Sigmoid colon (tissue), 7 donors: ENCODE measurements at places on chromosomes 1 and 21. TPM values are rescaled to one million over a fixed set of nuclear protein-coding genes. Genes with fewer than 3 reads are reported as not detected.

The ANKRD35 gene
- total RNA-seq: 5.2 TPM

The SELE gene
- 20.1 TPM for total RNA-seq

The ZNF281 gene
- 16.4 TPM for total RNA-seq

The PWP2 gene
- 1.4 TPM for total RNA-seq

The FAM110D gene
- 3.2 TPM for total RNA-seq

The SPRR2B gene
- not detected for total RNA-seq

The ACTL8 gene
- not detected for total RNA-seq

The CIART gene
- total RNA-seq: 14.5 TPM

The CAPN8 gene
- not detected for total RNA-seq

The NBPF10 gene
- total RNA-seq: 0.55 TPM

The SLAMF9 gene
- total RNA-seq: not detected

The HAO2 gene
- total RNA-seq: not detected

The TNFAIP8L2 gene
- total RNA-seq: 8.9 TPM

The TFB2M gene
- 12.3 TPM for total RNA-seq

The ABCD3 gene
- total RNA-seq: 22.8 TPM

The MNDA gene
- 1.9 TPM for total RNA-seq

The TAF12 gene
- 16.8 TPM for total RNA-seq

The PSMB2 gene
- 29.3 TPM for total RNA-seq

The IL6R gene
- 35.7 TPM for total RNA-seq

The IL22RA1 gene
- not detected for total RNA-seq

The GUCA2B gene
- not detected for total RNA-seq

The S100A5 gene
- total RNA-seq: not detected

The CELA3B gene
- total RNA-seq: not detected

The CCDC181 gene
- 0.95 TPM for total RNA-seq

The CD247 gene
- total RNA-seq: 0.36 TPM

The ANXA9 gene
- total RNA-seq: not detected

The ATP1A2 gene
- total RNA-seq: 153 TPM

The FBLIM1 gene
- total RNA-seq: 28.1 TPM

The F5 gene
- under 0.01 TPM for total RNA-seq

The AMPD1 gene
- not detected for total RNA-seq

The BCL2L15 gene
- 0.49 TPM for total RNA-seq

The TAF5L gene
- 11.1 TPM for total RNA-seq

The LAMB3 gene
- total RNA-seq: 0.16 TPM

The ISG20L2 gene
- total RNA-seq: 17.6 TPM

The PPIAL4G gene
- not detected for total RNA-seq
